ENCODE measurements at places on chromosomes 1 and 21.

- DNase-seq, result peak; percentile 76
Observed at GRCh38 chr1:184843732-184844495, 89.3 kb upstream of the EDEM3 start.

DNA sequence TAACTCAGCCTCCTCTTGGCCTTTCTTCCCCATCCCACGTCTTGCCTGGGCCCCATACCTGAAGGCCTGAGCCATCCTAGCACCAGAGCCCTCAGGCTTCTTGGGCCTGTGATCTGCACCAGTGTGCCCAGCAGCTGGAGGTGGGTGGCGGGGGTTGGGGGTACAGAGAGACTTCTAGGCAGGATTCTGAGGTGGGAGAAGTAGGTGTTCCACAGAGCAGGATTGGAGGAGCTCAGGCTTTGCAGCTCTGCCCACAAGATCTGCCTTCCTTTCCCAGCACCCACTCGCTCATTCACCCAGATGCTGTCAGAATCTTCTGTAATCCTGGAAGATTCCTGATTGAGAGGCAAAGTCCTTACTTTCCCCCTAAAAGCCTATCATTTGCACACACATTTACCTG, 10.0 kb upstream of the GJB5 start:
- DNase-seq, result no peak

DNA sequence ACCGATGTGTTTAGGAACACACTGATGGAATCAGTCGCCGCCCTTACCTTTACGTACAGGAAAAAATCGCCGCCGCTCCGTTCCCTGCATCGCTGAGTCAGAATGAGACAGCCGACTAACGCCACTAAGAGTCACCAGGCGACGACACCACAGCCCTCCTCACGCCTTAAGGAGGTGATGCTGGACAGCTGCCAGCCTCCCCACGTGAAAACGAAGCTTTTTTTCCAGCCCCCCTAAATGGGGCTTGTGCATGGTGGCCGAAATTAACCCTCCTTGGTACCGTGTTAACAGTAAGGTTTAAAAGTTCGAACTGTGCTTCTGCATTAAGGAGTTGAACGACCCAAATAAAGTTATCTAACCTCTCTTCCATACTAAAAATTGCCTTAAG, 511 bp downstream of the DNTTIP2 start:
- DNase-seq, result peak; percentile 67

DNA sequence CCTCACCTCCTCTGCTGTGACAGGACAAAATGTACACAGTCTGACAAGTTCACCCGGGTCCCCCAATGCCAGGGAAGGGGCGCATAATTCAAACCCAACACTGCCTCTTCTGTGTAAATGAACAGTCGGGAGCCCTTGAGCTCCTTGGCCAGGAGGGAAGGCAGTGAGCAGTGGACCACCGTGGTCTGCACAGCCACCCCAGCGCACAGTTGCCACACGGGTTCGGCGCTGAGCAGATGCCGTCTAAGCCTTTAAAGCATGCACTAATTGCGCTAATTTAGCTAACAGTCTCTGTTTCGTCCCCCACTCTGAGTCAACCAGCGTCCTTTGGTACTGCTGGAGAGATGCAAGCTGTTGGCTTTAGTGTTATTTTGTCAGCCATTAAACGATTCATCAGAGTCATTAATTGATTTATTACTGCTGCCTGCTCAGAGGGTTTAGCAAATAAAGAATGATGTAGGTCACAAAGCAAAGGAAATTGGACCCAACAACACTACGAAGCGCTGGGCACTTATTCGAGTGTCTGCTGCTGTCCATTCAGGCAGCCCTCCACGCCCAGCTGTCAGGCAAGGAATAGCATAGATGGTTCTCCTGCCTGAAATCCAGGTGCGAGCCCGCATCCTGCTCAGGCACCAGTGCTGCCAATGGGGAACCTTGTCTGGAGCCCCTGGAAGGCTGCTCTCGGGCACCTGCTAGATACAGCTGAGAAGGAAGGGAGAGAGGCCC, 91.5 kb downstream of the MRPL37 start:
- no peak for DNase-seq

GRCh38 chr1:48228156-48228555, 5.6 kb downstream of the SLC5A9 start:
- DNase-seq, result no peak

- DNase-seq, result no peak
Observed at GRCh38 chr21:46518983-46519583, 60.4 kb downstream of the DIP2A start.

DNA sequence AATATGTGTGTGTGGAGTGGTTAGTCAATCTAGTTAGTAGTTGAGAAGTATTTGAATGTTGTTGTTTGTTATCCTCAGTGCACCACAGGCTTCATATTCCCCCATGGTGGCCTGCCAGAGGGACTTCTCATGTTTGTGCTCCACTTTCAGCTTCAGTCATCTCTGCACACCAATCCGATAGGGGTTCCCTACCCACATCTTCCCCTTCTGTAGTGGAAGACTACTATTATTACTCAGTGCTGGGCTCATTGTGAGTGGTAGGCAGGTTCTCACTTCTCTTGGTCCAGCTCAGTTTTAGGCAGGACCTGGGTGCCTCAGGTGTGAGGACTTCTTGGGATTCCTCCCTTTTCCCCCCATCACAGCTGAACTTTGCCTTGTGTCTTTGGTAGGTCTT, 14.2 kb downstream of the MT1HL1 start:
- no peak for DNase-seq

DNA sequence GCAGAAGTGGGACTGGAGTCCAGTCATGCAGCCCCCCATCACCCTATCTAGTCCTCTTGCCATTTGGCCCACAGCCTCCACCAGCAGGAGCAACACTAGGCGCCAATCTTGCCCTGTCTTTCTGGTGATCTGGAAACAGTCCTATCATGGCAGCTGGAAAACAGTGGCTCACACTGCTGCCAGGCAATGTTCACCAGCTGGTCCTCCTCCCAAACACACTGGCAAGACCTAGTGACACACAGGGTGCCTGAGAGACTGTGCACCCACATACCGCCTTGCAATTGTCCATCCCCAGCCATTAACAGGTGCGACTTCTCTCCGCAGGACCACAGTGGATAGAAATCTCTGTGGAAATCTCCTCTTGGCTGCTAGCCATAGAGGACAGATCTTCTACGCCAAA, 105.5 kb downstream of the HIVEP3 start:
- no peak for DNase-seq

- no peak for DNase-seq
Observed at GRCh38 chr1:219582296-219582695, 30.6 kb downstream of the ZC3H11B start.

DNA sequence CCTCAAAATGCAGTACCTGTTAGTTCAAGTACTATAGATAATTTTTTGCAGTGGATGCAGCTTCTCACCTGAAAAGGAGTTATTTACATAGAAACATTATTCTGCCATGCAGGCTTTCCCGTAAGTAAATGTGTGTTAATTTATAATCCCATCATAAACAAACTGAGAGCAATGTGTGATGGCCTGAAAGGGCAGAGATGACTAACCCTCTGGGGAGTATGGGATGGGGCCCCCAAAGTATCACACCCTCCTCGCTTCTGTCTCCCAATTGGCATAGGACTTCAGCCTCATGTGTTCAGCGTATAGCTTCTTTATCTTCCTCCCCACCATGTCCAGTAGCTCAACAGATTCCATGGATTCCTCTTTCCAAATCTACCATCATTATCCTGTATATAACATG, 7.6 kb downstream of the HMGCL start:
- DNase-seq, result no peak

GRCh38 chr1:162941024-162941423, 80.0 kb upstream of the CCDC190 start:
- no peak for DNase-seq

- DNase-seq, result no peak
Observed at GRCh38 chr1:21603177-21604138, 65.7 kb downstream of the RAP1GAP start.

GRCh38 chr1:175555266-175555665, 188.1 kb downstream of the TNR start:
- DNase-seq, result no peak

DNA sequence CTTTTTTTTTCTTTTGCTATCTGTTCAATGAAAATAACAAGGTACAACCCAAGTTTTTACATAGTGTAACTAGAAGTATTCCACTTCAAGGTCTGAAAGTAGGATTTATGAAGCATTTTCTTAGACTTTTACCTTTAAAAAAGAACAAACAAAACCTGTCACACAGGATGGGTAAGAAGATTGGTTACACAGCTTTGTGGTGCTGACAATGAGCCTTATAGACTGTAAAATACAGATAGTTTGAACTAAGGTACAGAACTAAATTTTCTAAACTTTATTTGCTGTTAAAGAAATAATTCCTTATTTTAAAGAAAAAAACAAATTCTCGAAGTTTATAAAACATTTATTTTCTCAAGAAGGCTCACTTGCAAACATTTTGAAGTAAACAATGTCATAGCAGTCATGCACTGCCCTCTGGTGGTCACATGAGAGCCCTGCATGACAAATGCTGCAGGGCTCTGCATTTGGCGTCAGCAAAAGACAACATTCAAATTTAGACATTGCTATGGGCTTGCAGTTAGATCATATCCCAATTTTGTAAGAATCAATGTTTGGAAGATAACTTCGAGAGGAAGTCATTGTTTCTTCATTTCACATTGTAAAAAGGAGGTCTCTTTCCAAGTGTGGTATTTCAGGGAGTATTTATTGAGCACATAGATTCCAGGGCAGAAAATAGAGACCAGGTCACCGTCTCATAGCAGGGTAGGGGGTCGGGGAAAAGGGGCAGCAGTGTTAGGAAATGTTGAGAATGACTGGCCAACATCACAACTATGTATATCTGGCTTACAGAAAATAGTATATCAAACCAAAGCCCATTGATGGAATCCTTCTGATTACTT, 115.3 kb upstream of the FMN2 start:
- DNase-seq, result peak; percentile 38

- DNase-seq, result no peak
Observed at GRCh38 chr1:167175901-167176300, 44.8 kb upstream of the POU2F1 start.

- peak; percentile 63 for DNase-seq
Observed at GRCh38 chr1:145690587-145691558, 16.3 kb downstream of the PDZK1 start.

DNA sequence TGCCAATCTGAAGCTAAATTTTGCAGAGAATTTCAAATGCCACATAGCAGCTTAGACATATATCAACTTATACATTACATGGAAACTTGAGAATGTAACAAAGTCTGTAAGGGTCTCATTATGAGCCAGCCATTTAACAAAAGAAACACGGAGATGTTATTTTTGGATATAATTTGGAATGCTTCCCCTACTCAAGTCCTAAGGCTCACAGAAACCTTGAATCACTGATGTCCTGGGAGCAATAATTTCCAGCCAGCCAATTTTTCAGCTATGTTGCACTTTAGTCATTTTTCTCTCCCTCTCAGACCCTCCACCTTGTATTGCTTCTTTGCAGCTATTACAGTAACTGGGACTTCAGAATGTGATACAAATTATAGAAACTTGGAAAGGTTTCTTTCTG, 56.9 kb downstream of the EIF2B3 start:
- DNase-seq, result no peak

GRCh38 chr1:219062161-219062560, 111.5 kb upstream of the LYPLAL1 start:
- DNase-seq, result no peak

GRCh38 chr1:68181165-68181556, 51.2 kb downstream of the WLS start:
- DNase-seq, result no peak

DNA sequence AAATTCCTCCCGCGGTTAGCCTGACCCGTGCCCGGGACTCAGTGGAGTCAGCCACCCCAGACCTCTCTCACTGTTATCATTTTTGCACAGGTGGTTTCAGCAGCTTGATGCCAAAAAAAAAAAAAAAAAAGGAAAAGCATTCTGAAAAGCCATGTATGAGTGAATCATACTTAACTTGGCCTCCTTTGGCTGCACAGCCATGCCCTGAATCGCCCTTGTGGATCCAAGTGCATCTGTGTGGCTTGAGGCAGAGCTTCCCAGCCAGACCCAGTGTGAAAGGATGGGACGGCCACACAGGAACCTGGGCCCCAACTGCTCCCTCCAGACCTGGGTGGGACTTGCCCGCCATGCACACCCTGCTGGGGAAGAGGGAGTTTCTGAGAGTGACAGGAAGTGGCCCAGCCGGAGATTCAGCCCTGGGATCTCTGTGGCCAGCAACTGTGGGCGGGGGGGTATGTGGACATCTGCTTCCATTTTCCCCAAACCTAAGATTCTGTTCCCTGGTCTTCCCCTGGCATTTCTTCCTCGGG, 8.6 kb downstream of the YBEY start:
- no peak for DNase-seq

DNA sequence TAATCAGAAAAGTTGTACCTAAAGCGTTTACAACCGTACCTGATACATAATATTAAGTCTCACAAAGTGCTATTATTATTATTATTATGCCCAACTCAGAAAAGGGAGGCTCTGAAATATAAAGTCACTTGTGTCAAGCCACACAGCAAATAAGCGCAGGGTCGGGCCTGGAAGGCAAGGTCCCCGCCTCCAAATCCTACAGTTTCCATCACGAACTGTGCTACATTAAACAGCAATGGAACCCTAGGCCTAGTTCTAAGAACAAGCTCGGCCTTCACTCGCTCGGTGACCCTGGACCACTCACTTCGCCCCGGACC, 549 bp downstream of the PARS2 start:
- DNase-seq, result no peak

GRCh38 chr1:958823-959730, at the start of gene NOC2L:
TSS of gene NOC2L (minus strand) at chr1:959256. CDS start at chr1:959240, 16 bp downstream.
- peak; percentile 98 for DNase-seq

Data from CD4-positive, alpha-beta T cell treated with Interleukin-12 subunit alpha and Interleukin-12 subunit beta, for 1 hour (primary cell).